Stimulated activated CD4-positive, alpha-beta T cell treated with anti-CD3 and anti-CD28 coated beads, Interleukin-15, amount 100 ng/mL, for 1 hour (primary cell): ENCODE measurements at places on chromosomes 2 and 18.

GRCh38 chr2:133787651-133788050 lies 219.4 kb upstream of the NCKAP5 start:
- no peak for DNase-seq

GRCh38 chr2:238176613-238177012 lies 17.8 kb downstream of the ERFE start:
- no peak for DNase-seq

GRCh38 chr2:136093583-136093982 lies 24.4 kb downstream of the CXCR4 start:
- DNase-seq = no peak

DNA sequence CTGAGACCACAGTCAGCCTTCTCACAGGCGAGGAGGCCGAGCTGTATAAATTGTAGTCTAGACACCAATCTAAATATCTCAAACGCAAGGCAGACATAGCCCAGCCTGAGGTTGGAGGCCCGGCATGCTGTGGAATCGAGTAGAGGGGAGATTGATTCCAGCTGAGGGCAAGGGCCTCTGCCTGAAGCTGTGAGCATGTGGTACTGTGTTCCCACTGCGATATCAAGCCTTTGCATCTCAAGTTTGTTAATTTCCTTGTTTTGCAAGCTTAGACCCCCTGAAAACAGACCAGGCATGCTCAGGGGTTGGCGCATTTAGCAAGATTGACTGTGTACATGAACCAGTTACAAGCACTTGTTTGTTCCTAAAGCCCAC lies 65.1 kb upstream of the FOSL2 start:
- no peak for DNase-seq

DNA sequence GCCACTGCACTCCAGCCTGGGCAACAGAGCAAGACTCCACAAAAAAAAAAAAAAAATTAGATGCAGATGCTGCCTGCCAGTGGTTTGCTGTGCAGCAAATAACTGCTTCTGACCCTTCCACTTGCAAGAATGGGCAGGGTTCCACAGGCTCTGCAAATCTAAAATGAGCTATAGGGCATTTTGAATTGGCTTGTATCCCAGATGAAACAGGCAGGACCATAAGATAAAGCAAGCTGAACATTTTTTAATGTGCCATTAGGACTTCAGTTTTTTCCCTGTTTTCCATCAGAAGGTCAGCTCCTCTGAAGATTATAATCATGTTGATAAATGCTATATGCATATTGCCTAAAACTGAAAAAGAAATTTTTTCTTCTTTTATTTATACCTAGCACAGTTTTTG lies 15.7 kb upstream of the FZD7 start:
- DNase-seq = no peak

- no peak for DNase-seq
Measured at GRCh38 chr2:149562324-149562723, 25.3 kb downstream of the MMADHC start.

- no peak for DNase-seq
Measured at GRCh38 chr2:168044579-168044978, 202.8 kb downstream of the STK39 start.

- DNase-seq = no peak
Measured at GRCh38 chr18:49431165-49431962, 29.1 kb downstream of the DYM start.

GRCh38 chr2:25537526-25537925 lies 135.9 kb downstream of the DTNB start:
- no peak for DNase-seq

GRCh38 chr2:196181484-196181883 lies 10.1 kb upstream of the STK17B start:
- DNase-seq = no peak

DNA sequence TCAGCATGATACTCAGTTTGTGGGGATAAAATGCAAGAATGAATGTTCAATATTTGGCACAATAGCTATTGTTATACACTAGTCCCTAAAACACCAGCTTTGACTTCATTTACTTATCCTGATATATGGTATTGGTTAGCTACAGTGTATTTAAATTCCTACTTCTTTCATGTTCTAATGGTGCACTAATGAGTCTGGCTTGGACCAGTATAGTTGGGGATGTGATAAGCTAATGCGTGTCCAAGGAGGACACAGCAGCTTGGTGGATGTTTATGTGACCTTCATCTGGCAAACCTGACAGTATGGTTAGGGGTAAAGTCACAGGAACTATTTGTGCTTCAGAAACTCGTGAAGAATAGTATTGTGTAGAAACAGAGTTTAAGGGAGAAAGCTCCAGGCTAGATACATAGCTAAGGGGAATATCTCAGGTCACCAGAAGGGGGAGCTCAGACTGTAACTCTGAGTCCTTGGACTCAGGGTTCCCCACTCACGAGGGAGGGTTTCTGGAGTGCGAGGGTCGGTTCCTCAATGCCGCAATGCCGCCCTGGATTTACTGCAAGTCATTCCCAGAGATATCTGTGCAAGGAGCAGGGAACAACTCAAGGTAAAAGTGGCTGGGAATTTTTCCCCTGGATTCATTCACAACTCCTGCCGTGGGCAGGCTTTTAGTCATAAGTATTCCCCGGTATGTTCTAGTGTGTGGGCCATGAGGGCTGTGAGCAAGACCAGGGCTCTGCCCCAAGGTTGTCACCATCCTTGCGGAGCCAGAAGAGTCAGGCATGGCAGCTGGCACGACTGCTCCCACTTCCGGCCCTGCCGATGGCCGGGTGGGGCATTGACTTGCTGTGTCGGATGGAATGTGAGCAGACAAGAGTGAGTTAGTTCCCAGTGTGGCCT lies 14.5 kb downstream of the IL1R2 start:
- no peak for DNase-seq

DNA sequence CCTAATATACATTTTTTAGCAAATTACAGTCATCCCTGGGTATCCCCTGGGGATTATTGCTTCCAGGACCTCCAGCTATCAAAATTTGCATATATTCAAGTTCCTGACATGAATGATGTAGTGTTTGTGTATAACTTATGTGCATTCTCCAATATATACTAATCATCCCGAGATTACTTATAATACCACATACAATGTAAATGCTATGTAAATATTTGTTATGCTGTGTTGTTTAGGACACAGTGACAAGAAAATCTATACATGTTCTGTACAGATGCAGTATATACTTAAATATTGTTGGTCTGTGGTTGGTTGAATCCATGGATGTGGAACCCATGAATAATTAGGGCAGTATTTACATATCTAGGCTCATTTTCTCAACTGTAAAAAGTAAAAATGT lies 1060.3 kb downstream of the DSC3 start:
- DNase-seq = no peak

DNA sequence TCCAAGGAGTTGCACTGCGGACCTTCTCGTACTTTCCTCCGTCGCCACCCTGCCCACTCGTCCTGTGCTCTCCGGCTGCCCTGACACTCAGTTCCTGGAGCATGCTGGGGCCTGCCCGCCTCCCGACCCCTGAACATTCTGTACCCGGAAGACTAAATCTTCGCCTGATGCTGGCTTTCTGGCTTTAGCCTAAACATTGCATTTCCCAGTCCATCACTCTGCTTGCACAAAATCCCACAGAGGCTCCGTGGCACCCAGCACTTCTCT lies 550 bp upstream of the SFXN5 start:
- DNase-seq = no peak

DNA sequence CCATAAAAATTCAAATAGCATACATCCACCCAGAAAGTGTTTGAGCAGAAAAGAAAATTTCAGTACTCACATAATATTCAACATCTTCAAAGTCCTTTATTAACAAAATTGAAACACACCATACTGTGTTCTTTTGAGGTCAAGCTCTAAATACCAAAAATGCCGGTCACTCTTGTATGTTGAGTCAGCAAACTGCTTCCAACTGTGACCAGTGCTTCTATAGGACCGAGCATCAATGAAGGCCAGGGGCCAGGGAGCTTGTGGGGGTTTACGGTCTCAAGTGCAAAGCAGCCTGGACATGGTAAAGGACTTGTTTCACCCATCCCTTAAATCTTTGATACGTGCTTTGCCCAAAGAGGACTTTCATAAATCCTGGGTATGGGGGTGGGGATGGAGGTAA lies 112.7 kb upstream of the REV1 start:
- no peak for DNase-seq

DNA sequence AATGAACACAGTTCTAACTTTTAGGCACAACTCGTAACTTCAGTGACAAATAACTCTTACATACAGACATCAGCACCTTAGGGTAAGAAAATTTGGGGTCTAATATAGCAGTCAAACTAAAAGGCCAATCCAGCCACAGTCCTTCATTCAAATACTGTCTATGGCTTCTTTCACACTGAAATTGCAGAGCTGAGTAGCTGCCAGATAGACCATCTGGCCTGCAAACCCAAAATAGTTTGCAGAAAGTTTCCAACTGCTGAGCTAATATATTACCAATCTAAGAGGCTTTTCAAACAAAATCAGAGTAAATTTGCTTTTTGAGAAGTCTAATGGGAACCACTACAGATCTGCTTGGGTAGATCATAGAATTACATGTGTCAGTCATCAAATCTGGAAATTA lies 183.4 kb downstream of the GALR1 start:
- DNase-seq = no peak
